ENCODE measurements at places on chromosomes 6 and 20.

DNA sequence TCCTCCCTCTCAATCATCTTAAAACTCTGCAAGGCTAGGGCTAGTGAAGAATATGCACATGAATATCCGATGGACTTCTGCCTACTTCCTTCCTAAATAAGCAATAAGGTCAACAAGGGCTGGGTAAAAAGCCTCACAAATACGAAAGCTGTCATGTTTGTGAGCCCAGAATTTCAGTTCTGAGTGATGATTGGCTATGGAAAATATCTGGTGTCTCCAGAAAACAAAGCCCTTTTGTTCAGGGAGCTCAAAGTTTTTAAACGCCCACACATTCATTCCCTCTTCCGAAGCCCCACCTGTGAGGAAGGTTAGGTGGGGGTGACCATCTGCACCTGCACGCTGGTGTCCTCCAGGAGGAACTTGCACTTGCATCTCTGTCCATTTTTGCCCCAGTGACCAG, 126.9 kb upstream of the ARMC2 start:
- DNase-seq = no peak

- DNase-seq = no peak
These were observed 125.6 kb upstream of the QKI start for GRCh38 chr6:163288915-163289314.

DNA sequence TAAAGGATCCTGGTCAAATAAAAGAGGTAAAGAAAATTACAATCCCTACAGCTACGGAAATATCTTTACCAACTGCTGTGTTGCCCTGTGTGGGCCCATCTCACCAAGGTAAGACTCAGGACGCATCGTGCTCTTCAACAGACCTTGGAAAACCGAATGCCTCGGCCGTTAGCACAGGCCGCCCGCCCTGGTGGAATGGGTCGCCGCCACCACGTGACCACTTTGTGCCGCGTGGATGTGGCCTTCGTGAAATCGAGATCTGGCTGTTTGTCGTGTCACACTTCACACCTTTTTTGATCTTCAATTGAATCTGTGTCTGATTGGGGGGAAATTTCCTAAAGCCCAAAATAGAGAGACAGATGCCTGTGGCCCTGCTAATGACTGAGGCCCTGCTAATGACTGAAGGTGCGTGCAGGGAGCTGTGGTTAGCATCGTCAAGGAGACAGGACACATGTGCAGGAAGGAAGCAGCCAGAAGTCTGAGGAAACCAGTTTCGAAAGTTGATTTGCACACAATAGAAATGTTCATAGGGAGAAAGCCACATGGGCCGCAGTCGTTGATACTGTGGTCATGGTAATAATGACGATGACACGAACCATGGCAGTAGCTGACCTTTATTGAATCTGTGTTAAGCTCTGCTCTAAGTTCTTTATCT, 175.7 kb upstream of the SNX9 start:
- DNase-seq = no peak

GRCh38 chr6:112179631-112180030, 74.7 kb downstream of the LAMA4 start:
- DNase-seq = no peak

- no peak for DNase-seq
These were observed 313.3 kb downstream of the RNGTT start for GRCh38 chr6:88650029-88650619.

DNA sequence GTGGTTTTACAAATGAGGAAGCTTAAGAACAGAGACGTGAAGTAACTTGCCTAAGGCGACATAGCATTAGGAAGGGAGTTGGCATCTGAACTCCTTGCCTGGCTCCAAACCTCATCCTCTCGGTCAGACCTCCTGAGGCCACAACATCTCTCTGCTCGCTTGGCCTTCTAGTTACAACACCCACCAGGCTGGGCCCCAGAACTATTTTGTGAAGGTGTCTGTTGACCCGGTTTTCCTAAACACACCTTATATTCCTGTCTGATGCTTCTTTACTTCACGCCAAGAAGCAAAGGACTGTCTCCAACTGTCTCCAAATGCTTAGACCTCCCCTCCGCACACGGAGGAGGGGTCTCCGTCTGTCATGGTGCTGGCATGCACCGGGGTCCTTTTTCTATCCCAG, 326.6 kb downstream of the THBS2 start:
- DNase-seq = no peak

- no peak for DNase-seq
These were observed 17.6 kb downstream of the PLAGL2 start for GRCh38 chr20:32189691-32190615.

- no peak for DNase-seq
These were observed 71.4 kb upstream of the TCF21 start for GRCh38 chr6:133817460-133818047.

DNA sequence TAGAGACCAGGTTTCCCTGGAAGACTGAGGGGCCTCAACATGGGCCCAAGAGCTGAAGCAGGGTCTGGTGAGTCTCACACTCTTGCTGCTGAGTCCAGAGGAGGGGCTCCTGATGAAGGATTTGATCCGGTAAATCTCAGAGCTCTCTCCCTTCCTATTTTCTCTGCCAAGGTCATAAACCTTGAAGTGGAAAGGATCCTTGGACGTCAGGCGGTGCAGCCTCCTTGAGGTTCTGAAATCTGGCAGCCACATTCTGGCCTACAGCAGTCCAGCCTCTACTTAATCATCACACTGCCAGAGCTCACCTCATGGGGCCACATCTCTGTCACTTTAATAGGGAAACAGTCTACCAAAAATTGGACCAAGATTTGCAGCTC, 24.0 kb downstream of the ACSS1 start:
- no peak for DNase-seq

DNA sequence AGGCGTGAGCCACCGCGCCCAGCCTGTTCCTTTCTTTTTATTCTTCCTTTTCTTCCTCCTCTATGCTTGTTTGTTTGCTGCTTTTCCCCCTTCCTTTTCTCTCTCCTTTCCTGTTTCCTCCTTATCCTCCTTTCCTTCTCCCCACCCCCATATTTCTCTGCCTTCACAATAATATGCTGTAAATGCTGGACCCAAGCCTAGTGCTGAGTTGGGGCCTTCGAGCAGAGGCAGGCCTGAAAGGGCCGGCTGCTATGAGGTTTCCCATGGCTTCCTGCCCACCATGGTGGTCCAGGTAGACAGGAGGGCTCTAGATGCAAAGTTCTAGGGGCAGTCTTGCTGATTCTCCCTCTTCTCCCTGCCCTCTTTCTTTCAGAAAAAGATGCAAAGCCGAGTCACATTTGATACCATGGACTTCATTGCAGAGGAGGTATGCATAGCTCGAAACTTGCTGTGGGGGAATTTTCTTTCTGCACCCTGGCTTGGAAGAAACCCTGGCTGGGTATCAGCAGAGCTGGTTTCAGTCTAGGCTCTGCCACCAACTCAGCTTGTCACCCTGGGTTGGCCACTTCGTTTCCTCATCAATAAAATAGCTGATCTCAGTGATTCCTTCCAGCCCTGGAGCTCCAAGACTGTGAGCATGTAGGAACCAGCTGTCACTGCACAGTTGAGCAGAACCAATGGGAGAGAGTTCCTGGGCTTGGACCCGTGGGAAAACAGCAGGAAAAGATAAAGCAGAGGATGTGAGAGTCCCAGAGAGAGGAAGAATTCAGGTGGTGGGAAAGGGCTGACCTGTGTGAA, 7.4 kb downstream of the CNBD2 start:
- DNase-seq = no peak

DNA sequence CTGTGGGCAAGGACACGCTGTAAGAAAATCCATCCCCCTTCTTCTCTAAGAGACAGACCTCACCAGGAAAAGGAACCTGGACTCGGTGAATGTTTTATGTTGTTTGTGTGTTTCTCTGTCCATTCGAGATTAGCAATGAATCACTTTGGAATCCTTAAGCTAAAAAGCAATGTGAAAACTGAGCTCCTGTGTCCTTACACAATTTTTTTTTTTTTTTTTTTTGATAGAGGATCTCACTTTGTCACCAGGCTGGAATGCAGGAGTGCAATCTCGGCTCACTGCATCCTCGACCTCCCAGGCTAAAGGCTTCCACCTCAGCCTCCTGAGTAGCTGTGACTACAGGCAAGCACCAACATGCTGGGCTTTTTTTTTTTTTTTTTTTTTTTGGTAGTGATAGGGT, 32.1 kb downstream of the BFSP1 start:
- no peak for DNase-seq

- no peak for DNase-seq
These were observed 83.0 kb downstream of the CENPW start for GRCh38 chr6:126422912-126423311.

GRCh38 chr6:4902363-4902762, 101.5 kb downstream of the RPP40 start:
- no peak for DNase-seq

GRCh38 chr6:2875359-2876191, 27.5 kb downstream of the SERPINB9 start:
- DNase-seq = no peak

GRCh38 chr6:25883991-25884390, 9.9 kb upstream of the SLC17A3 start:
- DNase-seq = no peak

- no peak for DNase-seq
These were observed 219.3 kb upstream of the HSF2 start for GRCh38 chr6:122180132-122180531.

DNA sequence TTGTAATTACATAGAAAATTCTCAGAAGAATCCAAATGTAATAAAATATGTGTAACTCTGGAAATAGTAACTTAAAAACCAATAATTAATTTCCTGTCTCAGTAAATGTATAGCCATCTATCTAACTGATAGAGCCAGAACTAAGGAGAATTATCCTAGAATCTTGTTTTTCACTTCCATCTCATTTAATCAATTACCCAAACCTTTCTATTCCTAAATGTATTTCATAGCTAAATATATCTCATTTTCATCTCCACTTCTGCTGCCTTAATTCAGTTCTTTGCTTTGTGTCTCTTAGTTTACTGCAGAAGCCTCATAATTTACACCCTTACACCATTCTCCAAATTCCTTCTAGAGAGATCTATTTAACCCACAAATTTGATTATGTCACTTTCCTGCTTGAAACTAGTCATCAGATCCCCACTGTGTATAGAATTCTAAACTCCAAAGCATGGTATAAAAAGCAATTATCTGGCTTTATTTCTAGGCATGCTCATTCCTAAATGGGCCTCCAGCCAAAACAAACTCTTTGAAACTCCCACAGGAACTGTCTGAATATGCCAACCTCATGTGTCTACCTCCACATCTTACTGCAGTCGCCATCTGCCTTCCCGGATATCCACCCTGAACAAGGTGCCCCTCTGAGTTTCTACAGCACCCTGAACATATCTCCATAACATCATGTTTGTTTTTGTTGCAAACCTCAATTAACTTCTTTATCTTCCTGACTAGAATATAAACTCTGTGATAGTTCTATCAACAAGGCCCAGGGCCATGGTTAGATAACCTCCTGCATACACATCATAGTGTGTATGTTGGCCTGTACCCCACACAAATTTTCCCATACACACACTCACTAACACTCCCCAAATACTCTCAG, 70.5 kb upstream of the ADTRP start:
- no peak for DNase-seq

GRCh38 chr6:149487316-149487715, 2.5 kb upstream of the ZC3H12D start:
- no peak for DNase-seq

GRCh38 chr6:28525496-28526039, at the start of gene GPX5:
TSS of gene GPX5 (plus strand) at chr6:28525881. CDS start at chr6:28526014, 133 bp downstream.
- DNase-seq = no peak

GRCh38 chr20:21323640-21324039, 20.5 kb downstream of the XRN2 start:
- no peak for DNase-seq

- no peak for DNase-seq
These were observed 16.7 kb downstream of the HMGCLL1 start for GRCh38 chr6:55562318-55562717.

GRCh38 chr6:10338151-10338550, 76.7 kb downstream of the TFAP2A start:
- no peak for DNase-seq

DNA sequence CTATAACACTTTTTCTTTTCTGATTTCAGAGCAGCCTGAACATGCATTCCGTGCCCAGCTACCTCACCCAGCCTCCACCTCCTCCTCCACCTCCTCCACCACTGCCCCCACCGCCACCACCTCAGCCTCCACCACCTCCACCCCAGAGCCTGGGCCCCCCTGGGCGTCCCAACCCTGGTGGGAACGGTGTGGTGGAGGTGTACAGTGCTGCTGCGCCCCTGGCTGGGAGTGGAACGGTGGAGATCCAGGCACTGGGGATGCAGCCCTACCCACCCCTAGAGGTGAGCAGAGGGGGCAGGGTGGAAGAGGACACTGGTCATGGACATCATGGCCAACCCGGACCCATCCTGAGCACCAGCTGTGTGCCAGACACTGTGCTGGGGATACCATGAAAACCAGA, 21.3 kb downstream of the ZNF341 start:
- DNase-seq = no peak

DNA sequence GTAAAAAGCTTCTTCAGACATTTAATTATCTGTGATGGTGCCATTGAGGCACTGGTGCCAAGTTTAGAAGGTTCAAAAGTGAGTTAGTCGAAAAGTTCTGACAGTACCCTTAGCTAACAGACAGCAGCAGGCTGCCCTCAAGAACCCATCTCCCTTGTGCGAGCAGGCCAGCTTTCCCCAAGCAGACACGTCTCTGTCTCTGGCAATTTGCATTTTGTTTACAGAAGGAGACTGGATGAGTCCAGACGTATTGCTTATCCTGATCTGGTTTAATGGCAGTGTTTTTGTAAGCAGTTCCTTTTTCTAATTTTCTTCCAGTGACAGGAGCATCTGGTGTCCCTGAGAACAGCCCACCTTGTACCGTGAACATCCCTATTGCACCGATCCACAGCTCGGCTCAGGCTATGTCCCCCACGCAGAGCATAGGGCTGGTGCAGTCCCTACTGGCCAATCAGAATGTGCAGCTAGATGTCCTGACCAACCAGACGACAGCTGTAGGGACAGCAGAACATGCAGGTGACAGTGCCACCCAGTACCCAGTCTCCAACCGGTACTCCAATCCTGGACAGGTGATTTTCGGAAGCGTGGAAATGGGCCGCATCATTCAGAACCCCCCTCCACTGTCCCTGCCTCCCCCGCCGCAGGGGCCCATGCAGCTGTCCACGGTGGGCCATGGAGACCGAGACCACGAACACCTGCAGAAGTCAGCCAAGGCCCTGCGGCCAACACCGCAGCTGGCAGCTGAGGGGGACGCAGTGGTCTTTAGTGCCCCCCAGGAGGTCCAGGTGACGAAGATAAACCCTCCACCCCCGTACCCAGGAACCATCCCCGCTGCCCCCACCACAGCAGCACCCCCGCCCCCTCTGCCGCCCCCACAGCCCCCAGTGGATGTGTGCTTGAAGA, 58.3 kb upstream of the TMEM181 start:
- no peak for DNase-seq

GRCh38 chr6:135583256-135583761, 85.8 kb upstream of the AHI1 start:
- no peak for DNase-seq

DNA sequence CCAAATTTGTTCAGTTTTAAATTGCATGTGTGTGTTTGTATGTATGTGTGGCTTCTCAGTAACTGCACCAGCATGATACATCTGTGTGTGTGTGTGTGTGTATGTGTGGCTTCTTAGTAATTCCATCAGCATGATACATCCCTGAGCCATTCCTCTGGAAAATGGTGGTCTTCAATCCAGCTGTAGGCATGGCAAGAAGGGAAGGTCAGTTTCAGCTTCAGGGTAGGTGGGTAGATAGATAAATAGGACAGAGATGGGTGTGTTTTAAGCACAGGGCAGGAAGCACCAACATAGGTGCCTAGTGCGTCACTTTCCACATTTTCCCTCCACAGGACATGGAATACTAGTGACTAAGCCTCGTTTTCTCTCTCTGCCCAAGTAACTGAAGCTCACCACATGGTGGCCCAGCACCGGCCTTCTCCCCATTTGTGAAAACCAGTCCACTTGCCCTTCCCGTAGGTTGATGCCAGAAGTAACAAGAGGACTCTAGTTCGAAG, 82.9 kb downstream of the RPP40 start:
- no peak for DNase-seq
